ELR (cell line): ENCODE measurements at places on chromosomes 5 and 9.

GRCh38 chr5:160477266-160477970 lies 55.8 kb downstream of the PTTG1 start:
- peak; percentile 67 for DNase-seq

GRCh38 chr9:94183240-94183999 lies 75.7 kb upstream of the ZNF169 start:
- no peak for DNase-seq

- no peak for DNase-seq
Observed at GRCh38 chr5:41264019-41264418, 50.7 kb upstream of the C6 start.

DNA sequence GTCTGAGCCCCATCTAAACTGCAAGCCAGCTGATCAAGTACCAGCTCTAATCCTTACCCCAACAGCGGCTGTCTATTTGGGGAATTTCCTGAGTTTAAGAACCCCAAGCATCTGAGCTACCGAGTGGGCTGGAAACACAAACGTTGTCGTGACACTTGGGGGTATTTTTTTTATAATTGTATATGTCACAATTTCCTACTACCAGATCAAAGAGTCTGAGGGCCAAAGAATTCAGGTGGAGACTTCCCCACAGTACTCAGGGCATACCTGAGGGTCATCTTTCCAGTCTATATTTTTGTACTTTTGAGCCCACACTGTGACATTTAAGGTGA lies 42.8 kb downstream of the PTTG1 start:
- DNase-seq: no peak

GRCh38 chr9:89505911-89506310 lies 8.0 kb upstream of the SEMA4D start:
- DNase-seq: no peak

DNA sequence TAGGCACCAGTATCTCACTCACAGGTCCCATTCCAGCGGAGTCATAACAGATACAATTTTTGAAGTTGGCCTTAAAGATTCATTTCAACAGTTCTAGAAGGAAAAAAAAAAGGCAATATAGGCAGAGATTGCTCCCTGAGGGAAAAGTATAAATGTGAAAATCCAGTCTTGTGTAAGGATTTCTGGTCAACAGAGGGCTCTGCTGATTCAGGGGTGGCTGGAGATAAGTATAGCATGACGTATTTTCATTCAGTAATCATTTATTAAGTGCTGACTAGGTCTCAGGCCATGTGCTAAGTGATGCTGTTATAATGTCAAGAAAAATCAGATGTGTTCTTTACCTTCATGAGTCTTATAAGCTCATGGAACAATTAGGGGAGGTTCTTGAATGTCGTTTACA lies 377.3 kb upstream of the MEF2C start:
- DNase-seq: no peak

- no peak for DNase-seq
Observed at GRCh38 chr5:124110942-124111341, 599.0 kb downstream of the CSNK1G3 start.

DNA sequence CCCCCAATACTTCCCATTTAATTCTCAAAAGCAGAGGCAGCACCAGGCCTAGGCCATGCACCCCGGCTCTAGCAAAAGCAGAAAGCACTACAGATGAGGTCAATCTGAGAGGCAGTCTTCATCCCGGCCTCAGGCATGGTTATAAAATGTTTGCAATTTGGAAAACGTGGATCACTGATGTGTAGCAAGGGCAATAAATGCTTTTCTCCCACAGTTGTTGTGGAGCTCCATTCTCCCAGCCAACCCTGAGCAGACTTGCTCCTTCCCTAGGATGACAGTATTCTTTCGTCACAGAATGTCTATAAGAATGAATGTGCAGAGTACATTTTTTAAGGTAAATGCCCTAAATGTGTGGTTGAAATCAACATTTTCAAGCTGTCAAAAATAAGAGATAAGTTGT lies 157.3 kb upstream of the DAPK1 start:
- no peak for DNase-seq

DNA sequence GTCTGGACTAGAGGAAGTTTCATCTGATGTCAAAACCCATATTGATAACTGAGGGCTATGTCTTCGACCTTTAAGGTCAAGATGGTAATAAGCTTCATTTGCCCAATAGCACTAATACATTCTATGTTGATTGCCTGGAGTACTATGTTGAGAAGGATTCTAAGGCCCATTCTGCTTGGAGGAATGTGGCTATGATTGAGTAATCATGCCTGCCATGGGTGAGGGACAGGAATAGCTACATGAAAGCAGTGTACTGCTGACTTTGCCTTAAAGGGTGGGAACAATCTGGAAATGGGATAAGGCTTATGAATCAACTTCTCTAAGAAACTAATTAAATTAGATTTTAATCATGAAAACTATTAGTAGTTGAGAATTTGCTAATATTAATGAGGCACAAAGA lies 13.6 kb downstream of the NNT start:
- DNase-seq: no peak

DNA sequence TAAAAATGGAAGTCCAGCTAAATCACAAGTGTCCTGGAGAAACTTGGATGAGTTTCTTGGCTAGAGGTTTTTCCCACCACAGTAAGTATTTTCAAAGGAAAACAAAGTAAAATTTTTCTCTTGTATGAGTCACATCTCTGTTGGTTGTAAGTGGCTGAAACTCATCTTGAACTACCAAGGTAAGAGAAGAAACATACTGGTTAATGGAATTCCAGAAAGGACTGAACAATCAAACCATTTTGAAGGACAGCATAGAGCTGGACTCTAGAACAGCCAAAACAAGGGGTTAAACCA lies 102.8 kb upstream of the CDKN2B start:
- peak; percentile 72 for DNase-seq

- DNase-seq: no peak
Observed at GRCh38 chr9:82732928-82733327, 330.0 kb downstream of the RASEF start.

DNA sequence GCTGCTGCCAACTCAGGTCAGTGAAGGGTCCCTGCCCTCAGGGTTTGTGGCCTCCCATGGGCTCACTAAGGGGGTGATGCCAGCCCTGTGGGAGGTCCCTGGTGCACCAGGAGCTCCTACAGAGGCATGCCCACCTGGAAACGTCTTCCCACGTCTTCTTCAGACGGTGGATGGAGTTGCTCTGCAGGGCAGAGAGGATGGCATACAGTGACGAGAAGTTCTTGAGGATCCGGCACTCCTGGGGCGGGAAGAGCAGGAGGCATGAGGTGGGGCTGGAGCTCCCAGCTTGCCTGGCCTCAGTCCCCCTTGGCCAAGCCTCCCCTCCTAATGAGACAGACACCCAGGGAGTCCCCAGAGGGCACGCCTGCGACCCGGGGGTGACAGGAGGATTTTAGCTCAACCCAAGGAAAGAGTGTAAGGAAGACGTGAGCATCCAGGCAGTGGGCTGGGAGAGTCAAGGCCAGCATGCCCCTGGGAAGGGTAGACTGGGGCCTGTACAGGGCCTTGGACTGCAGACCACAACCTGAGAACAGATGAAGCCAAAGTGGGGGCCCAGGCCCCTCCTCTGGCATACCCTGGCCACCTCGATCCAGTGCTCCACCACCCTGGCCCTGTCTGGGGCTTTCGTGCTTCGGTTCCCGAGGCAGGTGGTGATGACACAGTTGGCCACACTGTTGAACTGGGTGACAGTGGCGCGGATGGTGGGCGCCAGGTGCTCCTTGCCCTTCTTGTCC lies 14.4 kb downstream of the RALGDS start:
- DNase-seq: no peak

DNA sequence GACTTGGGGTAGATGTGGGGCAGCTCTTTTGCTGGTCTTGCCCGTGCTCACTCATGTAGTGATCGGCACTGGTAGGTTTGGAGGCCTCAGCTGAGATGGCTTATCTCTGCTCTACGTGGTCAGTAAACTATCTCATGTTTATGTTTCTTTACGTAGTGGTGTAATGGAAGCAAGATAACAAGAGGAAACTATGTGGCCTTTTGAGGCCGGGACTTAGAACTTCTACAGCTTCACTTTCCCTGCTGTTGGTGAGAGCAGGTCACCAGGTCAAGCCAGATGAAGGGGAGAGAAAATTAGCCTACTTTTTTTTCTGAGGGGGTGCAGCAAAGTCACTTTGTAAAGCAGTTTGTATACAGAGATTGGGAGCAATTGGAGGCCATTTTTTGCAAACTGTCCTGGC lies 8.5 kb downstream of the FOCAD start:
- no peak for DNase-seq

GRCh38 chr5:96657068-96657467 lies 5.1 kb upstream of the CAST start:
- peak; percentile 98 for DNase-seq

DNA sequence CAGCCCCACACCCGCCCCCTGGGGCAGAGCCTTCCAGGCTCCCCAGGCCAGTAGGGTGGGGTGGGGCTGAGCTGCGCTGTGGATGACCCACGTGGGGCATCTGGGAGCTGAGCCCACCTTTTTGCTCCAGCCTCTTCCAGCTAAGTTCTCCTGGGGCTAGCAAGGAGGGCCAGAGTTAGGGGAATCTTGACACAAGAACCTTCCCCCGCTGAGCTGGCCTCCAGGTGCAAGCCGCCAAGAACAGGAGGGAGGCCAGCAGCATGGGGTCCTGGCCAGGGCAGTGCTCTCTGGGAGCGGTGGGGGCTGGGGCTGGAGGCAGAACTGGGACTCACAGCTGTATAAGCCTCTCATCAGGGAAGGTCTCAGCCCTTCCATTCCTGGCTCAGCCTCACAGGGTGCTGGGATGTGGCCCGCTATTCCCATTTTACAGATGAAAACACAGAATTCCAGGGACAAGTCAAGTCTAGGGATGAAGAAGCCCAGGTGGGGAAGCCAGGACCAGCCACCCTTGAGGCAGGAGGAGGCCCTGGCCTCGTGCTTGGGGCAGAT lies 21.5 kb downstream of the SARDH start:
- DNase-seq: peak; percentile 20

- DNase-seq: no peak
Observed at GRCh38 chr9:116767219-116767618, 80.1 kb downstream of the TRIM32 start.

DNA sequence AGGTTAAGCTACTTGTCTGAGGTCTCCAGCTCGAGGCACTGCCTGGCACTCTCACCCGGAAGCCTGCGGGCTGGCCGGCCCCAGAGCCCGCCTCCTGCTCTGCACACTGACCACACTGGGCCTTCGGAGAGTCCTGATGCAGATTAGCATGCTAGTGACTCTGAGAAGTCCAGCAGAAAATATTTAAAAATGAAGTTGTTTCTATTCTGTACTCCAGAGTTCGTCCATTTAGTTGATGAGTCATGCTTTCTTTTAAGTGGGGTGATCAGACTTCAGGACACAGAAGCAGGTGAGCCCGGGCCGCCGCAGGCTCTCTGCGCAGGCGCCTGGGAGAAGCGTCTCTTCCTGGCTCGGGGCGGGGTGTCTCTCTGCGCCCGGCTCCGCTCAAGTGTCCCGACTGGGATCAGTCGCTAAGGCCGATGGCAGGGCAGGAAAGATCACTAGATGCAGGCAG lies 32.5 kb downstream of the FAM240B start:
- DNase-seq: no peak

DNA sequence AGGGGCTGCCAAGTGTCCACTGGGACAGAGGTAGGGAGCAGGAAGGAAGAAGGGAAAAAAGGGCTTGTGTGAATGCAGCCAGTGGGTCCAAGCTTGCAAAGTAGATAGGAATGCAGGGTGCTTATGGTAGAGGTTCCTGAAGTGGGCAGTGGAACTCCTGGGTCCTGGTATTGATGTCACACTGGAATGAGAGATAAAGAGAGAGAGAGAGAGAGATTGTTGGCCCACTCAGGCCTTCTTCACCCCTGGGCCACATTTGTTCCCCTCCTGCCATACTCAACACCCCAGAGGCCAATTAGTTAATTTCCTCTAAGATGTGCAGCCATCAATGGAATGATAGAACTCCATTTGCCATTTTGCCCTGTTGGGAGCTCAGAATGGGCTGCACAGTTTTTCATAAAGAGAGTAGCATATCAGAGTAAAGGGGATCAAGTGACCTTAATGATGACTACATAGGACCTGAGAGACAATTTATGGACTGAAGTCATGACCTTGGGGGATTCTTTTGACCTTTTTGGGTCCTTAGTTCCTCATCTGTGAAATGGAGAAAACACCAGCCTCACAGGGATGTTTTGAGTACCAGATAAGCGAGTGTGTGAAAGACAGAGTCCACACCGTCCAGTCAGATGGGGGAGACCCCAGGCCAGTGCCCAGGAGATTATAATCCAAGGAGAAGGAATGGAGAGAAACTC lies 52.9 kb downstream of the PPARGC1B start:
- DNase-seq: no peak

DNA sequence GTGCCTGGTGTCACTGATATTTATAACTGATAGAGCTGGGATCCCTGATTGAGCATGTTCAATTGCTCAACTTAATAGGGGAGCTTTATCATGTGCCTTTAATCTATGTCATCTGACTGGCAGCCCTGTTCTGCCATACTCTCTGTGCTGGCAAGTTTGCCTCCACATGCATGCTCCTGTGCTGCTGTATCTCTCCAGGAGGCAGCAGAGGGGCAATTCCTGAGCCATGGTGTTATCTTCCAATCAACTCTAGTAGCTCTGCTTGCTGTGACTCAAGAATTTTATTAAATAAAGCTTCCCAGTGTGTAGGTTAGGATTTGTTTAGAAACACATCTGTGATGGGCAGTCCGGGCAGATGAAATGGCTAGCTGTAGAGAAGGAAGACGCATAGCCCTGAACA lies 642.0 kb downstream of the KIF4B start:
- DNase-seq: no peak

DNA sequence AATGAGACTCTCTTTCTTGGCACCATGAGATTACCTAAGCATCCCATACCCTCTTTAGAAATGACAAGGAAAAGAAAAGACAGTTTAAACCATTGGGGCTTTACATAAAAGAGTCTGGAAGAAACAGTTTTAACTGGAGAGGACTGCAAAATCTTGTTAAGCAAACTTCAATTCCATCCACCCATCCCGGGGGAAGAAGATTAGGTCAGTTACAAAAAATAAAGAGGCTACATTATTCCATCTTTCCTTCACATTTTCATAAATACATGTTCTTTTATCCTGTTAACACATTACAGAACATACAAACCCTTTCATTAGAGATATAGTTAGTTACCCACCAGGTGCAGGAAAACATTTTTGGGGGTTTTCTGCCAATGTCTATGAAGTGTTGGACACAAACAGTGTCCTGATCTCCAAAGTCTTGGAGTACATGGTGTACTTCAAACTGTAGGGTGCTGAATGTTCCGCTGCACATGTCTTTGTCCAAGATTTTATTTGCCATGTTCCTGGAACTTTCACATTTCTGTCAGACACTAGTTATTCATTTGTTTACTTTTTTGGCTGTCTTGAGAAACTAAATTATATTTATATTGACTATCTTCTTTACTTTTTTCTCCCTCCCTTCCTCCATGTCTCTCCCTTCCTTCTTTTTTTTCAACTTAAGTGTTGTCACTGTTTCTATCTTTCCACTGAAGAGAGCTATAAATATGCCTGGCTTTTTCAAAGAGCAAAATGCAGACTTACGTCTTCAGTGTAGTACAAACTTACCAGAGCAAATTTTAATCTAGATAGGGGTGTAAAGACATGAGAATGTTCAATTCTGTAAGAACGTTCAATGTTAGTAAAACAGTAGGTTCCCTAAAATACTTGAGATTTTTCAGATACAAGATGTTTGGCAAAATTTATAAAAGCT lies 410.9 kb upstream of the PRR16 start:
- no peak for DNase-seq

GRCh38 chr5:36111238-36111637 lies 40.4 kb downstream of the LMBRD2 start:
- no peak for DNase-seq

GRCh38 chr9:77433675-77434445 lies 214.3 kb downstream of the GNA14 start:
- peak; percentile 77 for DNase-seq

GRCh38 chr9:71986900-71987299 lies 73.5 kb downstream of the C9orf57 start:
- DNase-seq: no peak
